ENCODE measurements at places on chromosomes 4 and X.

- no peak for DNase-seq
These were observed 2.0 kb downstream of the RAB40A start for GRCh38 chrX:103517246-103517645.

- DNase-seq: peak; percentile 13
These were observed 103.1 kb upstream of the UGT8 start for GRCh38 chr4:114495471-114495928.

- DNase-seq: peak; percentile 2
These were observed 126.5 kb downstream of the ADGRA3 start for GRCh38 chr4:22389240-22389870.

DNA sequence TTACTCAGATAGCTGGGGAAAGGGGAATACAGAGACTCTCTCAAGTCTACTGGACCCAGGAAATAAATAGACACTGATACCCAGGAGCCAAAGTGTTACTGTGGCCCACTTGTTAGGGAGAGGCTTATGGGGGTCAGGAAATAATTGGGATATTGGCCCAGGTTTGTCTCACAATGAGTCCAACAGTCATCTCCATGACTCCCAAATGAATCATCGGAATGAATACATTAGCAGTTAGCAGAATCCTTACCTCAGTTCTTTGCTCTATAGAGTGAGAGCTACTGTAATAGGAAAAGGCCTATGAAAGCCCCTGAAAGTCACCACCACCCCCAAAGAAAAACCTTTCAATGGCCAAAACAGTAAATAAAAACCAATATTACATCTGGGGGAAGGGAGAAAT lies 42.4 kb upstream of the ARHGEF6 start:
- DNase-seq: no peak

DNA sequence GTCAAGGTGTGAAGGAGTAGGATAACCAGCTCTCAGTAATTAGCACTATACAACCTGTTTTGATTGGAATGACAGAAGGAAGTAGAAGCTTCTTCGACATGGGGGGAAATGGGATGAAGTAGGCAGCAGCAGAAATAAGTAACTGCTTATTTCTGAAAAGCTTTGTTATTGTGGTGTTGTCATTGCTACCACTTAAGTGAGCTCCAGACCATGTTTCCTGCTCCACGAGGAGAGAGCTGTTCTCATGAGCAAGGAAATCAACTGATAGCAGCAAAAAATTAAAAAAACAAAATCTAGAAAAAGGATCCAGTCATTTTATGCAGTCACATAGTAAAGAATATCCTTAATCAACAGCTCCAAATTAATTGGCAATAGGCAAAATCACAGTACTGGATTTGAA lies 106.1 kb upstream of the TLL1 start:
- DNase-seq: peak; percentile 41

DNA sequence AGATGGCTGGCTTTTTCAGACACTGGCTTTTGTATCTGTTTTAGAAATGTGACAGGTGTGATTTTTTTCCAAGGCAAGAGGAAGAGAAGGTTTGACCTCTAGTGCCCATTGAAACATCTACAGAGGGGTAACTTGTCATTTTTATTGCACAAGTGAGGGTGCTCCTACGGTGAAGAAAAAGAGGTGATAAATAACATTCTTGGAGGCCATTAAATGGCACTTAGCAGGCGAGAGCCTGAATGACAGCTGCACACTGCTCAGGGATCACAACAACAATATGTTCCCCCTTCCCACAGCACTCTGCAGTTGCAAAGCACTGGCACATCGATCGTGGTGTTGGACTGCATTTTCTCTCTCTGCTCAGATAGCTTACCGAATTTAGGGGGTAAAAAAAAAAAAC lies 22.9 kb downstream of the FAM184B start:
- no peak for DNase-seq

DNA sequence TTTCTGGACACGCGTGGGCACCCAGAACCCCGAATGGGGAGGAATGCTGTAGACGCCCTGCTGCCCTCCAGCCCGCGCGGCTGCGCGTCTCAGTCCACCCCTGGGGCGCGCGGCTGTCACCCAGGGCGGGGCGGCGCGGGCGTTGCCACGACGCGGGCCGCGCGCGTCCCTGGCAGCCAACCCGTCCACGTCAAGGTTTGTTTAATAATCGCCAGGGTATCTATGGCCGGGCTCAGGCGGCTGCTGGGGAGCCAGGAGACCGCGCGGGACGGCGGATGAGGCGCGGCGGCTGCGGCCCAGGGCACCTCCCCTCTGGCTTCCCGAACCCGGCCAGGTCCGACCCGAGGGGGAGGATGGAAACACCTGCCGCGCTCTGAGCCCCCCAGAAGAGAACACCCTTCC lies at the start of gene SPATA18:
TSS of gene SPATA18 (plus strand) at position 92 of the 402 bp plus-strand sequence. CDS start 401 bp downstream, outside the sequence.
- no peak for DNase-seq

DNA sequence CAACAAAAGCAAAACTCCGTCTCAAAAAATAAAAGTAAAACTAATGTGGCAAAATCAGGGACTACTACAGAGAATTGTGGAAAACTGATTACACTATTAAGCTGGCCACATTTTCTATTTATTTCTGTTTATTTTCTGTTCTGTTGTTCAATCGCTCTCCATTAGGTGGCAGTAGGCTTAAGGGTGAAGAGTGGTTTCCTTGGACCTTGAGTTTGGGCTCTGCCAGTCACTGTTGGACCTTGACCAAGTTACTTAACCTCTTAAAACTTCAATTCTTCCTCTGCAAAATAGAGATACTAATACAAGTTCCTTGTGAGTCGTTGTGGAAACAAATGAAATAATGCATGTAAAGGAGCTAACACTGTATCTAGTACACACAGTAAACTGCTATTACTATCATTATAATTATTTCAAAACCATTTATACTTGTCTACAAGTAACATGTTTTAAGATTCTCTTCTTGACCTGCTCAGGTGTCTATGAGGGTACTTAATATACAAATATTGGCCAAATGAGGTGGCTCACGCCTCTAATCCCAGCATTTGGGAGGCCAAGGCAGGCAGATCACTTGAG lies 15.2 kb downstream of the HSD17B11 start:
- DNase-seq: peak; percentile 3

- no peak for DNase-seq
These were observed 8.8 kb upstream of the CHRDL1 start for GRCh38 chrX:110804446-110804845.

DNA sequence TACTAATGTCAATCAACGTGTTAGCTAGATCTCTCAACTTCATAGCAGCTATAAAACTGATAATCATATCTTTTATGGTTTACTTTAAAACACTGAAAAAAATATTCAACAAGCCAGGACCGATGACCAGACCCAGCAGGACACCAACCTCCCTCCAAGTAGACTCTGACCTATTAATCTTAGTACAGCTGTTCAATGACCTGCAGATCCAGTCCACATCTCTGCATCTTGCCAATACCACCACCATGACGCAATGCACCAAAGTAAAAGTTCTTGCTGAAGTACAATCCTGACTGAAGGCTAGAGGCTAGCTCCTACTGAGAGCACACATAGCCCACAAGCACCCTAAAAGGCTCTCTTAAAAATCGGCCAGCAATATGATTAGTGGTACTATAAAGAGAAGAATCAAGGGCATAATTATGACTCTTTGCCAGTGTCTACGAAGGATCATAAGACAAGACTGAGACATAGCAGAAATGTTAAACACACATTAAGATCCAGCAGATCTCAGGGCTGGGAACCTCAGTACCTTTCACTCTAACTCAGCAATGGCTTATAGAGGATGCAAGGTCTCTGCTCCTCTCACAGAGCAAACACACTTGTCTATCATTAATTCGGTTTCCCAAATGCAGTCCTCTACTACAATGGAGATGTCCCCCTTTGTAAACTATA lies 7.6 kb downstream of the MED14 start:
- no peak for DNase-seq

DNA sequence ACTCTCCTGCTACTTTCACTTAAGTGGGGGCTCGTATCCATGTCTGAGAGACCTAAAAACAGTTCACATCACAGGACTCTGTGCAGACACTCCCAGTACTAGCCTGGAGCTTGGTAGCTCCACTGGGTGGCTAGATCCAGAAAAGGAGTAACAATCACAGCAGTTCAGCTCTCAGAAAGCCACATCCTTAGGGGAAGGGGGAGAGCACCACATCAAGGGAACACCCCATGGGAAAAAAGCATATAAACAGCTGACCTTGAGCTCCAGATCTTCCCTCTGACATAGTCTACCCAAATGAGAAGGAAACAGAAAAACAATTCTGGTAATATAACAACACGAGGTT lies 175.8 kb downstream of the FAM13A start:
- no peak for DNase-seq

DNA sequence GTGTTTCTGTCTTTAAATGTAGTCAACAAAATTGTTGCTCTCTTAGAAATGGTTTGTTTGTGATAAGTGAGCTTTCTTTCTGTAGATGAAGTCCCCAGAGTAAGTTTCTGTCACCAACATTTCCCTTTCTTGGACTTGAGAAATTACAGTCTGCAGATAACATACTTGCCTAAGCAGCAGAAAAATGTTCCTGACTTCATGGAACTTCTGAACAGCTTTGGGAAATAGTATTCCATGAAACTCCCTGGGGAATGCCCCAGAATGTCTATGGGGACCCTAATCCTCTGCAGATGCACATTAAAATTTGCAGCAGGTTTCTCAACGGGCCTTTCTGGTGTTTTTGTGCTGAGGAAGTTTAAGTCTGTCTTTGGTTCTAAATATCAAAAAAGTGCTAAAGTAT lies 38.6 kb upstream of the NEIL3 start:
- DNase-seq: no peak

DNA sequence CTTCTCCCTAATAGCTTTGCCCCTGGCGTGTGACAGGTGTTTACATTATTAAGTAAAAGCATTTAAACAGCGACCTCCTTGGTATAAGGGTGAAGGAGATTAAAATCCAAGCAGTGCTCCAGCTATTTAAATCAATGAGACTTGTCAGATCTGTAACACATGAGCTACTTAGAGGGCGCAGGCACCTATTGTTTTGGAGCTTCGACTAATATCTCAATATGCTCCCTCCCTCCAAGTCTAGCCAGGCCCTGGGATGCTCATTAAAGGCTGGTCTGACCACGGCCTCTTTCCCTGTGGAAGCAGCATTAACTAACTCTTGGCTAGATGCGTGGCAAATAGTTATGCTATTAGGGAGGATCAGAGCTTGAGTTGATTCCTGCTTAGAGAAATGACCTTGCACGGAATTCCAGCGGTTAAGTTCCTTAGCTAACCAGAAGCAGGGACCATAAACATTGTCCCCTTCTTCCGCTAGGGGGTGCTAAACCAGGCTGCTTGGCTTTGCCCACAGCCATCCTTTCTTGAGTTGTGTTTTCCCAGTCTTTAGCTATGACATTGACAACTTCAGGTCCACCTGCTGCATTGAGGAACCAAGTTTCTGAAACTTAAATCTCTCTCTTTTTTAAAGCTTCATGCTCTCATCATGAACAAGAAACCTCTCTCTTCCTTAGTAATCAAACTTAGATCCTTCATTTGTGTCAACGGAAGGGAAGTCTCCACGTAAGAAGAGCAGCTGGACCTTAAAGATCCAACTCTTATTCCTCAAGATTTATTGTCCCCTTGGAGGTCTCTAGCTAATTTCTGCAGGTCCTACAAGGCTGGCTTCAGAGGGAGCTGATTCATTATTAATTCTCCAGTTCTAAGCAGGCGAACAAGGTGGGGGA lies 80.7 kb upstream of the IGFBP7 start:
- no peak for DNase-seq

DNA sequence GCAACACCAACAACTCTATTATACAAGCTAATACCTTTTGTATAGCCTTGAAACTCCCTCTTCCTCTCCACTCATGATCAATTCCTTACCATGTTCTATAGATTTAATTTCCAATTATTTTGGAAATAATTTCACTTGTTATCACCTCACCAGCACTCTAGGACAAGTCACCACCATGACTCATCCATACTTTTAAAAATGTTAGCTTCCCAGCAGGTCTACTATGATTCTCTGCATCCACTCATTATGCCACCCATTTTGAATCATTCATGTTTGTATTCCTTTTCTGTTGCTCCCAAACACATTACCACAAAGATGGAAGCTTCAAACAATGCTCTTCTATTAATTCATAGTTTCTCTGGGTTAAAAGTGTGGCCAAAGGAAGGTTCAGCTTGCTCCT lies 469.6 kb downstream of the PDGFC start:
- no peak for DNase-seq

GRCh38 chr4:170671171-170671570 lies 581.4 kb upstream of the AADAT start:
- DNase-seq: no peak

GRCh38 chr4:177239477-177239876 lies 70.2 kb upstream of the NEIL3 start:
- no peak for DNase-seq

DNA sequence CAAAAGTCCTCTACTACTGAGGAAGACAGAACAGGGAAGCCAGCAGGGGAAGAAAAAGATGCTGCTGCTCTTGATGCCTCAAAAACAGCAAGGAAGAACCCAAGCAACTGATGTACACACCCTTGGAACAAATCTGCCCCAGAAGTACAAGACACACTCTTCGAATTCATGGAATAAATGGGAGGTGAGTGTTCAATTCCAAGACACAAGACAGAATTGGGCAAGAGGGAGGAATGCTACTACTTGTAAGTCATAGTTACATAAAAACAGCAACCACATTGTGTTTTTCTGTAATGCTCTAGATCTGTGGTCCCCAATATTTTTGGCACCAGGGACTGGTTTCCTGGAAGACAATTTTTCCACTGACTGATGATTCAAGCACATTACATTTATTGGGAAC lies 58.0 kb upstream of the H2AZ1 start:
- DNase-seq: no peak

GRCh38 chrX:9656277-9656676 lies 109.4 kb downstream of the GPR143 start:
- peak; percentile 22 for DNase-seq

DNA sequence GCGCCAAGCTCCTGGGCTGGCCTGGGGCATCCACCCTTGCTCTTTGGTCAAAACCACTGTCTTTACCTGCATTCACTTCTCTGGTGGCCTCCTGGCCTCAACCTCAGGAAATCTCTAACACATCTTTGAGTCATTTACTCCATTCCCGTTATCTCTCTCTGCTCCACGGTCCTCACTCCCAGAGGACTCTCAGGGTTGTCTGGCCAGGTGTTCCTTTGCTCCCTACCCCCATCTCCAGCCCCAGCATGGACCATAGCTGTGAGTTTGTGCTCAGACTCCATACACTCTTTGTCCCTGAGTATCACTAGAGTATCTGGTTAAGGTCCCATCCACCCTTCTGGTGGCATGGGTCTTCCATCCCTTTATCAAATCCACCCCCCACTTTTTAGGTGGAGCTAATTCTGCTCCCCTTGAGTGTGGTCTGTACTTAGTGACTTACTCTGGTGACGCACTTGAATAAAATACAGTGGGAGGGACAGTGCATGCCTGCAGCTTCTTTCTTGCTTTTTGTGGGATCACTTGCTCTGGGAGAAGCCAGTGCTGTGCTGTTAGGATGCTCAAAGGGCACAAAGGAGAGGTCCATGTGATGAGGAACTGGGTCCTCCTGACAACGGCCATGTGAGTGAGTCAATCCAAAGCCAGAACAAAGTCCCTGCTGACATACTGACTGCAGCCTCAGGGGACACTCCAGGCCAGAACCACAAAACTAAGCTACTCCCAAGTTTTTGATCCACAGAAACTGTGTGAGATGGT lies 44.3 kb downstream of the IGFBP7 start:
- no peak for DNase-seq

- no peak for DNase-seq
These were observed 19.4 kb downstream of the GAK start for GRCh38 chr4:912548-913279.
